Stomach (tissue), 19 donors: ENCODE measurements at places on chromosomes 16 and 17. TPM values are rescaled to one million over a fixed set of nuclear protein-coding genes. Genes with fewer than 3 reads are reported as not detected.

The C16orf96 gene
- not detected for total RNA-seq

The MRPS34 gene
- 204 TPM for total RNA-seq

DNA sequence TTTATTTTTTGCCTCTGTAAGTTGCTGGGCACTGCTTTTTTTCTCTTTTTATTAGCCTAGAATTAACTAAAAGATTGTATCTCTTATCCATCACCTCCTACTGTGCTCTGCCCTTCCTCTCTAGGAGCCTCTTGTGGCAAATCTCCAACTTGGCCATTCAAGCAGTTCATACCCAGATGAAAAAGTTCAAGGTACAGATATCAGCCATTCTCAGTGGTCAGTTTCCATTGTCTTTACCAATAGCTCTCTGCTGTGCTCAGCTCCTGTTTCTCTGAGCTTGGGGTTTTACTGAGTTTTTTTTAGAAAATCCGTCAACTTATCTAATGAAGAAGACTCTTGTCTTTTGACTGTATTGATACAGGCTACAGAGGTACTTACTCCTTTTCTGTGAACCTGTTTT is 15.6 kb downstream of the MOSMO start:
- no peak for DNase-seq
- H3K27ac ChIP-seq: no peak overlapping the region
- H3K36me3 ChIP-seq: no peaks in the 10 kb centered on the region
- H3K4me1 ChIP-seq: peaks cover 9% of the 10 kb centered on the region
- no peak overlapping the region for H3K4me3 ChIP-seq

GRCh38 chr17:15210247-15210646 is 54.9 kb downstream of the PMP22 start:
- DNase-seq: no peak
- no peak overlapping the region for H3K4me3 ChIP-seq
- no peaks in the 10 kb centered on the region for H3K27me3 ChIP-seq
- H3K4me1 ChIP-seq: no peaks in the 10 kb centered on the region
- no peak overlapping the region for H3K27ac ChIP-seq
- H3K36me3 ChIP-seq: no peaks in the 10 kb centered on the region

DNA sequence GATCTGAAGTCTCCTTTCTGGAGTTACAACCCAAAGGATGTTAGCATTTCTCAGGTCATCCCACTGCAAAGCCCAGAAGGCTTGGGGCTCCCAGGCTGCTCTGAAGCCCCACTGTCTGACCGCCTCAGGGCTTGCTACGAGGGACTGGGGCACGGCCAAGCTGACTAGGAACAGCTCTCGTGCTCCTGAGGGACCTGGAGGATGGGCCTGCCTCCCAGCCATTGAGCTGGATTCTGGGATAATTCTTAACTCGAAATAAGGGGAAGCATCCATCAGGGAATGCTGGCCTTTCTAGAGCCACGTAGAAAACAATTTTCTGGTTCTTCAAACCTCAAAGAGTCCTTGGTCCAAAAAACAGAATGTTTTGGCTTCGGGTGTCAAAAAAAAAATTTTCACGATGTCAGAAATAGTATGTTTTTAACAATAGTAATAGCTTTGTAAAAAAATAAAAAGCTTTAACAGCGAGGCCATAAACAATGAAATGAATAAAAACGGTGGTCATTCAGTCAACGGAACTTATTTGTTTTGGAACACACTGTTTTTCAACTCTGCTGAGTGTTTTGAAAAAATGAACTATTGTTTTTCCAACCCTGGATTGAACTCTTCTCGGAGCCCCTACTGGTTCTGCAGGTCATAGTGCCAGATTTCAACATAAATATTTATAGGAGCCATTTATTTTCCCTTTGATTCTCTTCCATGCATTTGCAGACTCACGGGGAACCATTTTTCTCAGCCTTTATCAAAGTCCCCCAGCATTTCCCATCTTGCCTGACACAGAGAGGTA is 16.4 kb upstream of the HERPUD1 start:
- no peaks in the 10 kb centered on the region for H3K36me3 ChIP-seq
- H3K27me3 ChIP-seq: no peaks in the 10 kb centered on the region
- peaks cover 26% of the 10 kb centered on the region for H3K4me1 ChIP-seq
- H3K4me3 ChIP-seq: no peak overlapping the region
- no peak for DNase-seq

DNA sequence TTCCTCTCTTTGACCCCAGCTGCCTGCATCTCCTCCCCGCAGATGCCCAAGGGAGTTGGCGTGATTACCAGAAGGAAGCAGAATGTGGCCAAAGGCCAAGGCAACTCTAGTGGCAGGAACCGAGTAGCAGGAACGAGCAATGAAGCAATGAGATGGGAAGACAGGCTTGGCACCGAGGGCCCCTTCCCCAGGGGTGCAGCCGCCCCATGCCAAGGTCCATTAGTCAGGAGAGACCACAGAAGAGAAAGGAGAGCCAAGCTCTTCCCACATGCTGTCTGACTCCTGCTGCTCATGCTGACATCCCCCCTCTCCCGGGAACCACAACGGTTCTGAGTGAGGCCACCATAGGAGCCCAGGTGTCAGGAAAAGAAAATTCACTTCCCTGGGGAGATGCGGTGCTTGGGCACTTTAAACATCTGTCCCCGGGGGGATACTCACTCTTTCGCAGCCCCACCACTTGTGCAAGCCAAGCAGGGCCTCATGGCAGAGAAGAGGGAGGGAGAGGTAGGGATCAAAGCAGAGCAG is 67.4 kb downstream of the MYO18A start:
- no peak for DNase-seq
- H3K36me3 ChIP-seq: peaks cover 91% of the 10 kb centered on the region
- peaks cover 7% of the 10 kb centered on the region for H3K4me1 ChIP-seq
- H3K27ac ChIP-seq: no peak overlapping the region
- no peaks in the 10 kb centered on the region for H3K27me3 ChIP-seq

DNA sequence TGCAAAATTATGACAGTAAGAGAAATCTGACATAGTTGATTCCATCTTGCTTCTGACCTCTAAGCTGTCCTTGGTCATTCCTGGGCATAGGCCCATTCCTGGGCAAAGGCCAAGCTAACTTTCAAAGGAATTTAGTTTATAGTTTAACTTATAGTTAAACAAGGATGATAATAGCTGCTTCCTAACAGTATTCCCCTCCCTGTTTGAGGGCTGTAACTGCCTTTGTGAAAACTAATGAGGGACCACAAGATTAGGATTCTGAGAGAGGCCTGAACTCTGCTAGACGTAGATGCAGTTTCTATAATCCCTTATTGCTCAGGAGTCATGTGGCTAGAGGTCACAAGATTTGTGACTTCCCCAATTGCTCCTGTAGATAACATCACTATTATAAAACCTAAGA is 80.2 kb upstream of the ASIC2 start:
- no peak for DNase-seq
- no peaks in the 10 kb centered on the region for H3K27me3 ChIP-seq
- no peak overlapping the region for H3K4me3 ChIP-seq
- H3K36me3 ChIP-seq: no peaks in the 10 kb centered on the region

GRCh38 chr17:63474174-63474573 is 2.7 kb upstream of the ACE start:
- peaks cover 52% of the 10 kb centered on the region for H3K4me1 ChIP-seq
- H3K27ac ChIP-seq: peak overlapping the region; percentile 33
- H3K4me3 ChIP-seq: no peak overlapping the region
- no peaks in the 10 kb centered on the region for H3K36me3 ChIP-seq

The TMC8 gene
- 16.5 TPM for total RNA-seq

The TMEM220 gene
- 9.4 TPM for total RNA-seq

The ATP1B2 gene
- 0.55 TPM for total RNA-seq

DNA sequence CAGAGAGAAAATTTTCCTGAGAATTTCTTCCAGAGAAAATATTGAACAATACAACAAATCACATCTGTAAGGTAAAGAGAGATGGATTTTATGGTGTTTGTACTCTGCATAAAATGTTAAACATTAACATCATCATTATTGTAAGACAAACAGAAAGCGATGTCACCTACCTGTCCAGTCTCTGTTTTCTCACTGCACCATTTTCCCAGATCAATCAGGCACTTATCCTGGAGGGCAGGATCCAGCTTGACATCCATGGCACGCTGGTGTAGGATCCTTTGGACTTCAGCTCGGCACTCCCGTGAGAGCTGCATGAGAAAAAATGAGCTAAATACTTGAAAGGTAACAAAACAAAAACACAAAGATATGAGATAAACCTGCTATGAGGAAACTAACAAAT is 55.9 kb upstream of the CLEC18B start:
- H3K36me3 ChIP-seq: peaks cover 77% of the 10 kb centered on the region
- H3K27ac ChIP-seq: no peak overlapping the region
- H3K27me3 ChIP-seq: no peaks in the 10 kb centered on the region
- H3K4me1 ChIP-seq: peaks cover 24% of the 10 kb centered on the region
- no peak overlapping the region for H3K4me3 ChIP-seq
- DNase-seq: peak; percentile 32

DNA sequence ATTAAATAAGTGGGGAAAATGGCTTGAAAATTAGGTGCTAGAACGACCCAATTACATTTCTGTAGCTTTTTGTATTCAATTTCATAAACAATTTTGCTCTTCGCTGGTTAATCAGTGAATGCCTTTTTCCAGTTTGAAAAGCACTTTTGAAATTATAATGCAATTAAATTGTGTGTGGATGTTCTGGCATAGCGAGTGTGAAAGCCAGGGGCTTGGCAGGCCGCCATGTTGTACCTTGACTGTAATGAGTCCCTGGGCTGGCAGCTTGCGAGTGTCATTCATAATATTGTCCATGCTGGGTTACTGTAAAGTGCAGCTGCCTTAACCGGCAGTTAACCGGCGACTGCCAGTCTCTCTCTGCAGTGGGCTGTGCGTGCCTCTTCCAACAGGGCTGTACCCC is 177.8 kb downstream of the CCDC182 start:
- DNase-seq: no peak
- H3K4me3 ChIP-seq: no peak overlapping the region
- H3K27ac ChIP-seq: no peak overlapping the region

- H3K4me1 ChIP-seq: no peaks in the 10 kb centered on the region
- no peaks in the 10 kb centered on the region for H3K27me3 ChIP-seq
- no peak overlapping the region for H3K27ac ChIP-seq
- H3K36me3 ChIP-seq: no peaks in the 10 kb centered on the region
- DNase-seq: peak; percentile 45
Measured at GRCh38 chr16:16861546-16861945, 482.6 kb downstream of the NPIPA7 start.

- H3K4me3 ChIP-seq: no peak overlapping the region
- no peak overlapping the region for H3K27ac ChIP-seq
- no peaks in the 10 kb centered on the region for H3K36me3 ChIP-seq
- no peaks in the 10 kb centered on the region for H3K27me3 ChIP-seq
- no peaks in the 10 kb centered on the region for H3K4me1 ChIP-seq
Measured at GRCh38 chr16:71264299-71264698, 24.9 kb downstream of the CMTR2 start.

The ASB16 gene
- total RNA-seq: not detected

DNA sequence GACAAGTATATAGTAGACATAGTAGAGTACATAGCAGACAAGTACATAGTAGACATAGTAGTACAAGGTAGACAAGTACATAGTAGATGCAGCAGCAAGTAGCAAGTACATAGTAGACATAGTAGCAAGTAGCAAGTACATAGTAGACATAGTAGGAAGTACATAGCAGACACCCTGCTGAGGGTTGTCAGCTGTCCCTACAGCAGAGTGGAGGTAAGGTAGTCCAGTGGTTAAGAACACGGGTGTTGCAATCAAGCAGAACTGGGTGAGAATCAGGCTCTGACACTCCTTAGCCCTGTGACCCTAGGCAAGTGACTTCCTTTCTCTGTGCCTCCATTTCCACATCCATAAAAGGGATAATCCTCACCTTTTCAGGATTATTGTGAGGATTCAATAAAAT is 94.7 kb downstream of the NOG start:
- H3K27me3 ChIP-seq: no peaks in the 10 kb centered on the region
- no peak for DNase-seq
- no peaks in the 10 kb centered on the region for H3K4me1 ChIP-seq
- no peak overlapping the region for H3K27ac ChIP-seq

DNA sequence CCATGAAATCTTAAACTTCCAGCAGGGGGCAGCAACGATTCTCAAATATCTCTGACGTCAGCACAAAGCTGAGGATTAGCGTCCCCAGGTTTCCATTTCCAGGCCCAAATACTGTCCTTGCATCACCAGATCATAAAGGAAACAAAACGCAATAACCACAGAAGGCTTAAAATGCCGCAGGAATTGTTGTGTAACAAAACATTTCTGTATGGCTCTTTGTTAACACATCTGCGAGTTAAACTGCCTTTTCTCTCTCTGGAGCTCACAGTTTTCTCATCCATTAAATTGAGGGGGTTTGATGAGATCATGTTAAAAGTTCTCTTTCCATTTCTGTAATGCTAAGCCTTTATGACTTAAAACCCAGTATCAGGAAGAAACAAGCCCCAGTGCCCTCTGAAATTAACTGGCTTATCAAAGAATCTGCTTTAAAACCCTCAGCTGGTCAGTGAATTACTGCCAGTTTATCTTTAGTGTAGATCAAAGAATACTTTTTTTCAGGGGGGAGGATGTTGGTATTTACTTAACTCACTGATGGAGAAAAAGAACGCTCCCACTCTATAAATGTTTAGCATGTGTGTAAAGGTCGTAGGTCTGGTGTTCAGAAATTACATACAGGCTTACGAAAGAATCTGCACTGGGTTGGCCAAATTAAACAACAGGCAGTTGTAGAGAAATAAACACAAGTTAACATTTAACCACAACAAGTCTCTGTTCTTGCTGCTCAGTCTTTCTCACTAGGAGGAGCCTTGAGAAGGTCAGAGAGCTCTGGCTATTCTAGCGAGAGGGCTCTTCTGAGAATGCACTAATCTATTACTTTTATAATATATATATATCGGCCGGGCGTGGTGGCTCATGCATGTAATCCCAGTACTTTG is 10.6 kb upstream of the TERF2 start:
- DNase-seq: peak; percentile 95
- peak overlapping the region; percentile 82 for H3K27ac ChIP-seq
- H3K4me1 ChIP-seq: peaks cover 17% of the 10 kb centered on the region
- H3K27me3 ChIP-seq: no peaks in the 10 kb centered on the region

GRCh38 chr16:22323959-22324786 is 27.0 kb downstream of the POLR3E start:
- peaks cover 99% of the 10 kb centered on the region for H3K36me3 ChIP-seq
- no peaks in the 10 kb centered on the region for H3K27me3 ChIP-seq
- DNase-seq: no peak
- no peak overlapping the region for H3K4me3 ChIP-seq
- no peak overlapping the region for H3K27ac ChIP-seq
- H3K4me1 ChIP-seq: peaks cover 10% of the 10 kb centered on the region

DNA sequence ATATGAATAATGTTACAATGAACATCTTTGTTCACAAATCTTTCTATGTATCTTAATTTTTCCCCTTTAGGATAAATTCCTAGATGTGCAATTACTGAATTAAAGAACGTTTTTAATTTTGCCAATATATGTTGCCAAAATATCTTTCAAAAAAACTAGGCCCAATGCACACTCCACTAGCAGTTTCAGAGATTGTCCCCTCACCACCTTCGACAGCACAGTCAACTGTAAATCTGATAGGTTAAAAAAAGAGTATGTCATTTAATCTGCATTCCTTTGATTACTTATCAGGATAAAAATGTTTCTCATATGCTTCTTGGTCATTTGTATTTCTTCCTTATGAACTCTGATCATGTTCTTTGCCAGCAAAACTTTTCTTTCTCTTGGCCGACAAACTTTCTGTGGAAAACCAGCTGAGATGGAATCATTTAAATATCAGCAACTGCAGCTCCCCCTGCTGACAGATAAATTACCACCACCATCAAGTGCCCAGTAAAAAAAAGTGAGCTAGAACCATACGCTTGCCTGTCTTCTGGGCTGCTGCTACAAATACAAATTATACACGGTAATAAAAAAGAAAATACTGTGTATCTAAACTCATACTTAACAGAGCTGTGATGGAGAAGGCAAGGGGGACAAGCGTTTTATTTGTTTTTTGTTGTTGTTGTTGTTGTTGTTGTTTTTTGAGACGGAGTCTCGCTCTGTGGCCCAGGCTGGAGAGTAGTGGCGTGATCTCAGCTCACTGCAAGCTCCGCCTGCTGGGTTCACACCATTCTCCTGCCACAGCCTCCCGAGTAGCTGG is 19.6 kb upstream of the KANSL1 start:
- peak; percentile 93 for DNase-seq
- peak overlapping the region; percentile 54 for H3K27ac ChIP-seq
- no peak overlapping the region for H3K4me3 ChIP-seq
- no peaks in the 10 kb centered on the region for H3K27me3 ChIP-seq
- H3K36me3 ChIP-seq: peaks cover 13% of the 10 kb centered on the region
